ENCODE measurements at places on chromosomes 5 and 9.

- DNase-seq, result no peak
These were observed 280.4 kb downstream of the MEF2C start for GRCh38 chr5:88602584-88602983.

- no peak for DNase-seq
These were observed 316.8 kb downstream of the CETN3 start for GRCh38 chr5:90092734-90093133.

GRCh38 chr9:72292874-72293607, 72.0 kb downstream of the ZFAND5 start:
- no peak for DNase-seq

- no peak for DNase-seq
These were observed 92.6 kb upstream of the CDH6 start for GRCh38 chr5:31100781-31101310.

- no peak for DNase-seq
These were observed 20.0 kb upstream of the GNE start for GRCh38 chr9:36278243-36278642.

- no peak for DNase-seq
These were observed 91.5 kb downstream of the GHR start for GRCh38 chr5:42514754-42515153.

- DNase-seq, result no peak
These were observed 51.2 kb downstream of the SIL1 start for GRCh38 chr5:139146809-139147482.

- no peak for DNase-seq
These were observed 407.2 kb downstream of the EFNA5 start for GRCh38 chr5:107263387-107264018.

Measured in stimulated activated CD4-positive, alpha-beta T cell treated with anti-CD3 and anti-CD28 coated beads, Interleukin-12 subunit alpha, Interleukin-12 subunit beta, amount 100 ng/mL, for 48 hours (primary cell).